ENCODE measurements at places on chromosomes 4 and X.

DNA sequence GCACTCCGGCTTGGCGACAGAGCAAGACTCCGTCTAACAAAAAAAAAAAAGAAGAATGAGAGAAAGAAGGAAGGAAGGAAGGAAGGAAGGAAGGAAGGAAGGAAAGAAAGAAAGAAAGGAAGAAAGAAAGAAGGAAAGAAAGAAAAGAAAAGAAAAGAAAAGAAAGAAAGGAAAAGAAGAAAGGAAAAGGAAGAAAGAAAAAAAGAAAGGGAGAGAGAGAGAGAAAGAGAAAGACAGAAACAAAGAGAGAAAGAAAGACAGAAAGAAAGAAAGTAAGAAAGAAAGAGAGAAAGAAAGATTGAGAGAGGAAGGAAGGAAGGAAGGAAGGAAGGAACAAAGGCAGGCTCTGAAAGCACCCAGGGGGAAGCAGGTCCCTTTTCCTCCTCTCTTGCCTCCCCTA is 336.6 kb upstream of the GATB start:
- DNase-seq: no peak

DNA sequence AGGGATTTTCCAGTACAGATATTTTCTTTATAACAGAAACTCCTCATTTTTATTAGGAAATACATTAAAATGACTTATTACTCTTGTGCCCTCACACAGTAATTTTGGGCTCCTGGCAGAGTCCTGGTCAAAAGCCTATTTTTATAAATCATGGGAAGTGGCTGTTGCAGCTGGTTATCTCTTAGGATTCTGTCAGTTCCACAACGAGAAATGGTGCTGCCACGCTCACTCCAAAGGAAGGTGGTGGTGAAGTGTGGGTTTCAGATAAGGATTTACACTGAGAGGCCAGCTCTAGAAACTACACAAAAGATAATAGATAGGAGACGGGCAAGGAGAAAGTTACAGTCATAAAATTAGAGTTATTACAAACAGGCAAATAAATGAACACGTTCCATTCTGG is 159.2 kb upstream of the FAM241A start:
- no peak for DNase-seq

DNA sequence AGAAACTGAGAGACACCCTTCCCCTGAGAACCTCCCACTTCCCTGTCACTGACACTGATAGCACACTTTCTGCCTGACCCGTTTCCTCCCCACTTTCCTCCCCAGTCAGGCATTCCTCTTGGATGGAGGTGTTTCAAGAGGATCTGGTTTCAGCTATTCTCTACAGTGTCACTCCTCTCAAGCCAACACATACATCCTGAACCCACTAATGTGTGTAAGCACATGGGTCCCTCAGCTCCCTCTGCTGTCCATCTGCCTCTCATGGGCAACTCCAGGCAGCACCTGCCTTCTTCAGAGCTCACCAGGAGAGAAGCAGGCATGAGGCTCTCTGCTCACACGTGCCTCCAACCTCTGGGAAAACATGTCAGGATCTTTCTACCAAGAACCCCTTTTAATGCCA is 207.6 kb downstream of the NAF1 start:
- no peak for DNase-seq

DNA sequence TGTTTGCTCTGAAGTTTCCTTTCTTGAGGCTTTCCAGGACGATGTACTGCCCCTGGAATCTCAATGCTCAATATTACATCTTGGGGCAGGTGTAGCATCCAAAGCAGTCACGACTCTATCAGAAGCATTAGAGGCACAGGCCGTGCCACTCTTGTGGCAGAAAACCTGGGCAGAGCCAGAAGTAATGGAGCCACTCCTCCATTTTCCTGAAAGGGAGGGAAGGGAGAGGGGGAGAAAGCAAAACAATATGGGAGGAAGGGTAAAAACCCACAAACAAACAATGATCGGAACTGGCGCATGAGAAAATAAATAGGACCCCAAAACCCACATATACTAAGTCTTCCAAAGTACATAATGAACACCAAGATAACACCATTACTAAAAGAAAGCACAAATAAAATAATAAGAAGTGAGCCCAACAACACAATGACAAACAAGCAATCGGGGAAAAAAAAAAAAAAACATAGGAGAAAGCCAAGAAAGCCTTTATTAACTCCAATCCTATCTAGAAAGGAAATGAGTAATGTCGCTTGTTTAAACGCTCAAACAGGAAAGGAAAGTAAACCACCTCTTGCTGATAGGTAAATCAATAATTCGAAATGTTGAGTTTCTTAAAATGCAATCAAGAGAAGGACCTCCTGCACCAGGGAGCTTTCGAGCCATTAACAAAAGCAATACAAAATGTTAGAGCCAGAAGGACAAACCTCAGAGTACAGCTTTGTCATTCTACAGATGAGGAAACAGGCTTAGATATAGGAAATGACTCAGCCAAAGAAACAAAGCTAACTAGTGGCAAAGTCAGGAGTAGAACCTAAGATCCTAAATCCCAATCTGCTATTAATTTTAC is 117.4 kb downstream of the ATRX start:
- DNase-seq: no peak

- DNase-seq: no peak
Observed at GRCh38 chrX:56792270-56793111, 63.4 kb downstream of the NBDY start.

DNA sequence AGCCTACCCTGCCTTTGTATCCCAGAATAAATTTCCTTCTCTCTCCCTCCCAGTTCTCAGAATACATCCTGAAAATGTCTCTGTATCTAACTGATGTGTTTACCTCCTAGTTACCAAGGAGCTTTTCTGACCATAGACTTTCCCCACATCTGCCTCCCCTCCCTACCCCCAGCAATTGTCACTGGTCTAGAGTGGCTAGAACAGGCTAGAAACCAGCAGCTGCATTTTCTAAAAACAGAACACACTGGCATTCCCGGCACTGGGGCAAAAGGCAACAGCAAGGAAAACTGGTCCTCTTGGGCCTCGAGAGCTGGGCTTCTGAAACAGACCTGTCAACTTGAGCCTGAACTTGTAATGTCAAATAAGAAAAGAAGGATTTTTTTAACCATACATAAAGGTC is 16.4 kb downstream of the TASL start:
- no peak for DNase-seq

DNA sequence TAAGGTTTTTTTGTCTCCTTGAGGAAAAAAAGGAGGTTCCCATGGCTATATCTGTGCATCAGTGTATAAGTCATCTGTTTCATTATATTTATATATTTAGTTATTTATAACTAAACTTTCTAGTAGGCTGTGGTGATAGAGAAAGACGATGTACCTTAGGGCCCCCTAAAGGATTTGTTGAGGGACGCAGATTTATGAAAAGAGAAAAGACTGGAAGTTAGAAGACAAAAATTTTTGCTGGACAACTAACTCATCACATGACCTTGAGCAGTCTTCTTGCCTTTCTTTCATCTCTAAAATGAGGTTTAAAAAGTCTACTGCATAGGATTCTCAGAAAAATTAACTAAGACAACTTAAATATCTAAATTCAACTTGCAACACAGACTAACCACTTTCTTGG is 6.1 kb downstream of the GASK1B start:
- DNase-seq: no peak

DNA sequence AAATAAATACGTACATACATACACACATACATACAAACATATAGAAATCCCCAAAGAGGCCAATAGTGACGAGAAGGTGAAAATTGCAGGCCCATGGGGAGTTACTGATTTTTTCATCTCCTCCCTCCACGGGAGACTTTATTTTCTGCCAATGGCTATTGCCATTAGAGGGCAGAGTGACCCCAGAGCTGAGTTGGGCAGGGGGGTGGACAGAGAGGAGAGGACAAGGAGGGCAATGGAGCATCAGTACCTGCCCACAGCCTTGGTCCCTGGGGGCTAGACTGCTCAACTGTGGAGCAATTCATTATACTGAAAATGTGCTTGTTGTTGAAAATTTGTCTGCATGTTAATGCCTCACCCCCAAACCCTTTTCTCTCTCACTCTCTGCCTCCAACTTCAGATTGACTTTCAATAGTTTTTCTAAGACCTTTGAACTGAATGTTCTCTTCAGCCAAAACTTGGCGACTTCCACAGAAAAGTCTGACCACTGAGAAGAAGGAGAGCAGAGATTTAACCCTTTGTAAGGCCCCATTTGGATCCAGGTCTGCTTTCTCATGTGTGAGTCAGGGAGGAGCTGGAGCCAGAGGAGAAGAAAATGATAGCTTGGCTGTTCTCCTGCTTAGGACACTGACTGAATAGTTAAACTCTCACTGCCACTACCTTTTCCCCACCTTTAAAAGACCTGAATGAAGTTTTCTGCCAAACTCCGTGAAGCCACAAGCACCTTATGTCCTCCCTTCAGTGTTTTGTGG is 180.7 kb downstream of the AR start:
- no peak for DNase-seq

GRCh38 chr4:122845066-122845465 is 18.4 kb downstream of the FGF2 start:
- DNase-seq: no peak

GRCh38 chr4:3687538-3687937 is 78.6 kb upstream of the ADRA2C start:
- no peak for DNase-seq

GRCh38 chr4:168694667-168695066 is 197.8 kb downstream of the PALLD start:
- no peak for DNase-seq

DNA sequence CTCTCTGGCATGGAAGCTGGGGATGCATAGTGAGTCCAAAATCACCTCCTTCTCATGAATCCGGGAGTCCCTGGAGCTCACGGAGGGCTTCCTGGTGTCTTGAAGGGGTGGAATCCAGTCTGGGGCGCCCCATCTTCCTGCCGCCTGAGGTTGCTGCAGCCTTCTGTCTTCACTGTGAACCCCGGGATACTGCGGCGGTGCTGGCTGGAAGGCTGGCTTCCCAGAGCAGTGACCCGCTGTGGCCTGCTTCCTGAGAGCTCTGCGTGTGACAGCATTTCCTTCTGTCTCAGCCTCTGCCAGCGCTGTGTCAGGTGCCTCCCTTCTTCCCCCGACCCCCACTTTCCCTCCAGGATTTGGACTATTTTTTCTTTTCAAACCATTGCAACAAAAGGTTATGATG is 98.8 kb upstream of the STOX2 start:
- no peak for DNase-seq

GRCh38 chr4:101285985-101286384 is 61.3 kb downstream of the PPP3CA start:
- DNase-seq: no peak

DNA sequence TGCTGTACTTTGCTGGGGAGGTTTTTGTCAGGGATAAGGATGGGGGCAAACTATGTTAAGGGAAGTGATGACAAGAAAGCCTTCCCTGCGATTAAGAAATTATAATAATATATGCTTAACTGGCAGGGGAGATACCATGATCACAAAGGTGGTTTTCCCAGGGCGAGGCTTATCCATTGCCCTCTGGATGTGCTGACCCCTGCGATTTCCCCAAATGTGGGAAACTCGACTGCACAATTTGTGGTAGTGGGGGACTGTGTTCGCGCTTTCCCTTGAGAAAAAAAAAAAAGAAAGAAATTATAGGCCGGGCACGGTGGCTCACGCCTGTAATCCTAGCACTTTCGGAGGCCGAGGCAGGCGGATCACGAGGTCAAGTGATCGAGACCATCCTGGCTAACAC is 24.5 kb downstream of the SLC25A43 start:
- DNase-seq: no peak

GRCh38 chrX:86148594-86148993 is 343 bp downstream of the DACH2 start:
- DNase-seq: no peak

Measured in stimulated activated CD8-positive, alpha-beta memory T cell treated with anti-CD3 and anti-CD28 coated beads, Interleukin-7, amount 100 ng/mL, for 1 hour (primary cell).